ENCODE measurements at places on chromosomes 11 and 22.

DNA sequence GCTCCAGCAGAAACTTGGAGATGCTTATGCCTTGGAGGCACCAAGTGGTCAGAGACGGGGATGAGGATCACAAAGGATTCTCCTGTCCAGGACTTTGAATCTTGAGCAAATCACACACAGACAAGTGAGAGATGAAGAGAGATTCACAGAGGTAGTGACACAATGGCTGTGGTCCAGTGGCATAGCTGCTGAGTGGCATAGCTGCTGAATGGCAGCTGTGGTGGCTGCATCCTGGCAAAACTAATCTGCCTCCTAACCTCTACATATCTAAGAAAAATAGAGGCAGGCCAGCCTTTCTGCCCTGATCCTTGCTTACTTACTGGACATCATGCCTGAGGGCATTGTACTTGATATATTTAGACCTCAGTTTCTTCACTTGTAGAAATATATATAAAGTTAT is 102.6 kb downstream of the CD44 start:
- DNase-seq: no peak

DNA sequence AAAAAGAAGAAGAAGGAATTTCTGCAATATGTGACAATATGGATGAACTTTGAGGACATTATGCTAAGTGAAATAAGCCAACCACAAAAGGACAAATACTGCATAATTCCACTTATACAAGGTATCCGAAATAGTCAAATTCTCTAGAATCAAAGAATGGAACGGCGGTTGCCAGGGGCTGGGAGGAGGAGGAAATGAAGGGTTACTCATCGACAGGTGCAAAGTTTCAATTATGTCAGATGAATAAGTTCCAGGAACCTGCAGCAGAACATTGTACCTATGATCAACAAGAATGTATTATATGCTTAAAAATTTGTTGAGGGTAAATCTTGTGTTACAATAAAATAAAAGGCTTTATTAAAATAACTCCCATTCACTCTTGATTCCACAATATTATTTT is 49.0 kb downstream of the SC5D start:
- no peak for DNase-seq

GRCh38 chr11:95296165-95296564 is 65.2 kb upstream of the SESN3 start:
- no peak for DNase-seq

GRCh38 chr11:45673441-45673840 is 8.0 kb upstream of the CHST1 start:
- DNase-seq: no peak

- DNase-seq: no peak
Observed at GRCh38 chr11:117437791-117438130, 110.1 kb downstream of the CEP164 start.

DNA sequence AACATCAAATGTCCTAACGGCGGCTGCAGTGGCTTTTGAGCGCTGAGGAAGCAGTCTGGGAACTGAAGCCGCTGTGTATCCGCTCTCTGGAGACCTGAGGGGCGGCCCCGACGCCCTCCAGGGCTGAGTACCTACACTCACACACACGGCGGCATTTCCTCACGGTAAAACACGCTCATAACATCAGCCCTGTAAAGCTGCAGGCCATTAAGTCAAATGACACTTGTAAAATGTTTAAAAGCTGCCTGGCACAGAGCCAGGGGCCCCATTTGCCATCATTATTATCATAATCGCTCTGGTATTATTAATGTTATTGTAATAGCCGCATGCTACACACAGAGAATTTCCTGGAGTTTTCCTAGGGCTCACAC is 5.1 kb downstream of the CARS1 start:
- no peak for DNase-seq

- no peak for DNase-seq
Observed at GRCh38 chr11:65355013-65355775, 643 bp downstream of the TIGD3 start.

DNA sequence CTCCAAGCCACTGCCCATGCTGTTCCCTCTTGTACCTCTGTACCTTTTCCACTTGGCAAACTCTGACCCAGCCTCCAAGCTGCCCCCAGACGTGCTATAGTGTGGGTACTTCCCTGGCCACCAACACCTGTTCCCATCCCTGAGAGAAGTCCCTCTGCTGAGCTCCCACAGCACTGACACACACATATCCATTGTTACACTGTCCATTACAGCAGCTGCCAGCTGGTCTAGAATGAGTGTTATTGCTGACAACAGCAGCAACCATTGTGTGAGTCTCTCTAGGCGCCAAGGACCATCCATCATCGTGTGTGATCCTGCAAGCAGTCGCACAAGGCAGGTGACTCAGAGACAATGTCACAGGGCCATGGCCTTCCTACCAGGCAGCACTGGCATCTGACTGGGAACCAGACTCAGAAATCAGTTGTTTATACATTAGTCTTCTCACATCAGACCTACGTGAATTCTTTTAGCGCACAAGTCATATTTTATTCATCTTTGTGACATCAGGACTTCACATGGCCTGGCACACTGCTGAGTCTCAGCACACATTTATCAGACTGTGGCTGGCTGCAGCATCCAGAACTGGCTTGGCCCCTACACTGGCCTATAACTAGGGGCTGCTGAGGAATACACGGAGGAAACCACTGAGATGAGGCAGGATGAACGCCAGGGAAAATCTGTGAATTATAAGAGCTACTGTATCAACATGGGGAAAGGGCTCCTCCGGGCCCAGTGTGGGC is 56.4 kb downstream of the SGSM3 start:
- DNase-seq: no peak

DNA sequence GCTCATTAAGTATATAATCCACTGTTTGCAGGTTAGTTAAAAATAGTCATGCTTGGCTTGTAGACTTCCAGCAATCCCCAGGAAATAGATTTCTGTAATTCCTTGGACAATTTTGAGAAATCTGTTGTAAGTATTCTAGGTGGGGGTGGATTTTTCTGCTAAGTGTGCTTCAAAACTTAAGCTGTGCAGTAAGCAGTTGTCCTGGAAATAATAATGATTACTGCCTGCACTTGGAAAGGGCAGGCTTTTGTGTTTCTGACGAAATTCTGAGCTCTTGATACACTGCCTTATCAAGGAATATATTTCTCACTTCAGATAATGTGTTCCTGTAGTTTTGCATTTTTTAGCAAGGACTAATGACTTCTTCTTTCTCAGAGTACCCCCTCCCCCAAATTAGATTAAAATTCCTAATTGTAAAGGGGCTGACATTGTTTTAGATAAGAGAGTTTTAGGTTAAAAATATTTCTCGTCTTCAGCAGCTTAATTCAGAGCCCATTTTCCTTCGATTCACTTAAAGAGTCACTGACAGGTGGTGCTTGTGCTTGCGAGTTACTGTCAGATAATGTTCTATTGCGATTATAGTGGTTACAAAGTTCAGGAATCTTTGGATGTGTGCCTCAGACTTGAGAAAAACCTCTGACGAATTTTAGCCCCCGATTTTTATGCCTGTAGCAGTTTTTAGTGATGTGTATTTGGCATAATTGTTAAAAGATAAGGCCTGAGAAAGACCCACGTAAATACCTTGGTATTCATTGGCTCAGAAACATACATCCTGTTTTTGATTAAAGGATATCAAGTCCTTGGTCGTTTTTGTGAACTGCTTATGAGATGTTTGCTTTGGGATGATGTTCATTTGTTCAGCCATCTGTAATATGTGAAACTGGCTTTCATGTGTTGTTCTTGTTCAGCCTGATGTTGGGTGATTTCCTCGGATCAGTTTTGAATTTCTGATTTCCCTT is 120.5 kb downstream of the HIPK3 start:
- no peak for DNase-seq

DNA sequence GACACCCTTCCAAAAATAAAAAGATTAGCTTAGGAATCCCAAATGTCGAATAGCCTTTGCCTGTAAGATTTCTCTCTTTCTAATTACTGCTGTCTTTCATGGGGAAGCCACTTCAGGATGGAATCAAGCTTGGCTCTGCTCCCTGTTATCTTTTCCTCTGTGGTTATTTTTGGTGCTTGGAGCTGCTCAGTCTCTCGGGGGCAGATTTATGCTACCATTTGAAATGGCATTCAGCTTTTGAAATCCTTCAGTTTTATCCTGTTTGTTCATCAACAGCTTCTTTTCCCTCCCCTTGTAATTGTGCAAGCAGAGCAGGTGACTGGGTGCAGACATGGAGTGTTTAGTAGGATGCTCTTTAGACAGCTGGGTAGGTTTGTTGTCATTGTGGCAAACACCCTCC is 111.0 kb downstream of the DBX1 start:
- DNase-seq: no peak

All from activated CD8-positive, alpha-beta memory T cell treated with anti-CD3 and anti-CD28 coated beads for 4 hours (primary cell).